ENCODE measurements at places on chromosomes 5 and 9.
A peak's percentile ranks its signal among the peaks of the same experiment; 100 is the strongest.

GRCh38 chr9:89631384-89631783, 26.6 kb downstream of the GADD45G start:
- DNase-seq = no peak

GRCh38 chr5:42767491-42768105, 11.0 kb downstream of the CCDC152 start:
- DNase-seq = peak; percentile 33

DNA sequence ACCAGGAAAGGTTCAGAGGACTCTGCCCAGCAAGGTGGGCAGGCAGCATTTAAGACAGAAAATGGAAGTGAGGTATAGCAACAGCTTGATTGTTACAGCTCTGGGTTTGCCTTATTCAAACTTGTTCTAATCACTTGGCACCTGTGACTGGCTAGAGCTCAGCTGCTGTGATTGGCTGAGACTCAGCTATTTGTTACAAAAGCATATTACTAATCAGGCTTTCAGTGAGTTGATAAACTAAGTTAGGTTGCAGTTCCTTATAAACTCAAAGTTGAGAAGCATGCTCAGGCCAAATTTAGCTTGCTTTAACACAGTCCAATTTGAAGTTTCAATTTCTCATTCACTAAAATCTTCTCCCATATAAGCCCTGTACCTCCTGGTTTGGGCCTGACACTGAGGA, 56.3 kb downstream of the GDA start:
- DNase-seq = peak; percentile 22

- DNase-seq = no peak
These were observed 52.3 kb downstream of the COL15A1 start for GRCh38 chr9:98995971-98996504.

GRCh38 chr5:157519579-157520253, 55.9 kb downstream of the ADAM19 start:
- DNase-seq = no peak

DNA sequence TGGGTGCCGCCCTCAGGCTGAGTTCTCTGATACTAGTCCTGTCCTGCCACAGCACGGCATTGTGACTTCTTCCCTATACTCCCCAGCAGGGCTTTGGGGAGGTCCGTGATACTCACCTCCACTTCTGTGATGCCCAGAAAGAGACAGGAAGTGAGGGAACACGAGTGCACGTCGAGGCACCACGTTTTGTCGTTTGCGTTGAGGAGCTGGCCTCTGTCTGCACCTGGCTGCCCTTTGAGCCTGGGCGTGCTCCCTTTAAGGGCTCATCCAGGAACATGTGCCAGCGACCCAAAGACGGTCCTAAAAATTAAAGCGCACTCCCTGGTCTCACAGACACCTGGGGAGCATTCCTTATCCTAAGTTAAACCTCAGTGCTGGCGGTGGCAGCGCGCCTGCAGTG, 8.7 kb upstream of the IRX4 start:
- no peak for DNase-seq

DNA sequence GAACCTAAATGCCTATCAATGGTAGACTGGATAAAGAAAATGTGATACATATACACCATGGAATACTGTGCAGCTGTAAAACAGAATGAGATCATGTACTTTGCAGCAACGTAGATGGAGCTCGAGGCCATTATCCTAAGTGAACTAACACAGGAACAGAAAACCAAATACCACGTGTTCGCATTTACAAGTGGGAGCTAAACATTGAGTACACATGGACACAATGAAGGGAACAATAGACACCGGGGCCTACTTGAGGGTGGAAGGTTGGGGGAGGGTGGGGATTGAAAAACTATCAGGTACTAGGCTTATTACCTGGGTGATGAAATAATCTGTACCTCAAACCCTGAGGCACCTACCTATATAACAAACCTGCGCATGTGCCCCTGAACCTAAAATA, 22.4 kb upstream of the DEPDC1B start:
- DNase-seq = no peak

GRCh38 chr5:80777347-80778287, 122.8 kb upstream of the DHFR start:
- DNase-seq = no peak

- DNase-seq = peak; percentile 30
These were observed 101.6 kb upstream of the SSBP2 start for GRCh38 chr5:81852291-81853029.

DNA sequence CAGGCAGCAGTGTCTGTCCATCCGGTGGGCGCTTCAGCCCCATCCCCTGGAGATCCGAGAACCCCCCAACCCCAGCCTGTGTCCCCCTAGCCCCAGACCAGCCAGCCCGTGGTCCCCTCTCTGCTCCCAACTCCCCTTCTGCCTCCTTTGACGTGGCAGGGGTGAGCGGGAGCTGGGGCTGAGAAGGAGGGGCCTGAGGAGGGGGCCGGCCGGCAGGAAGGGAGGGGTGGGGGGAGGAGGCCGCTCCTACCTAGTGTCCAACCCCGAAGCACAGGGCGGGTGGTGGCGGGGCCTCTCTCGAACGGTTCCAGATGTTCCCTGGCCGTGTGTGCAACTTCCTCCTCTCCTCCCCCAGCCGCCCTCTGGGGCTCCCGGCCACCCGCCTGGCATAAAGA, 31.0 kb downstream of the GOLGA2 start:
- peak; percentile 84 for DNase-seq

- no peak for DNase-seq
These were observed 1.6 kb downstream of the ANXA6 start for GRCh38 chr5:151155775-151156506.

DNA sequence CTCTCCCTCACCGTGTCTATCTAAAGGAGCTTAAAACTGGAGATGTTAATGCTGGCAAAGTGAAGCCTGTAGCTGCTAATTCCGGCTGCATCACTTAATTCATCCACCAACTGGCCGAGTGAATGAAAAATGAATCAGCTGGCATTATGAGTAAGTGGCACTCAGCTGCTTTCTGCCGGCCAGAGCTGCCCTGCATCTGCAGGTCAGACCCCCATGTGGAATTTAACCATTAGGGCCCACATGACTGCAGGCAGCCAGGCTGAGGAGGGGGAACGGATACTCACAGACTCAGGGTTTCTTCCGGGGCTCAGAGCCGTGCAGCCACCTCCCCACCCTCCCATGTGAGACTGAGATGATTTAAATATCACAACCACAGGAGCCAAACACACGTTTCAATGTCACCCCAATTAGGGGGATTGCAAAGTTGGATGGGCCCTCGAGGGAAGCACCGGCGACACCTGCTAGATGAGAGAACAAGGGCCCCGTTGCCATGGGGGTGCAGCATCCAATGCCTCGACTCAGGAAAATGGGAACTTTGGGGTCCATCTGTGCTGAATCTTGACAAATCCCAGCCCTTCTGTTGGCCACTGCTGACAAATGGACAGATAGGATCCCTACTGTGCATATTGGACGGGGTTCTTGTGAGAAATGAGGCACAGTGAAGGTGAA, 115.6 kb upstream of the ALDH1B1 start:
- DNase-seq = no peak

DNA sequence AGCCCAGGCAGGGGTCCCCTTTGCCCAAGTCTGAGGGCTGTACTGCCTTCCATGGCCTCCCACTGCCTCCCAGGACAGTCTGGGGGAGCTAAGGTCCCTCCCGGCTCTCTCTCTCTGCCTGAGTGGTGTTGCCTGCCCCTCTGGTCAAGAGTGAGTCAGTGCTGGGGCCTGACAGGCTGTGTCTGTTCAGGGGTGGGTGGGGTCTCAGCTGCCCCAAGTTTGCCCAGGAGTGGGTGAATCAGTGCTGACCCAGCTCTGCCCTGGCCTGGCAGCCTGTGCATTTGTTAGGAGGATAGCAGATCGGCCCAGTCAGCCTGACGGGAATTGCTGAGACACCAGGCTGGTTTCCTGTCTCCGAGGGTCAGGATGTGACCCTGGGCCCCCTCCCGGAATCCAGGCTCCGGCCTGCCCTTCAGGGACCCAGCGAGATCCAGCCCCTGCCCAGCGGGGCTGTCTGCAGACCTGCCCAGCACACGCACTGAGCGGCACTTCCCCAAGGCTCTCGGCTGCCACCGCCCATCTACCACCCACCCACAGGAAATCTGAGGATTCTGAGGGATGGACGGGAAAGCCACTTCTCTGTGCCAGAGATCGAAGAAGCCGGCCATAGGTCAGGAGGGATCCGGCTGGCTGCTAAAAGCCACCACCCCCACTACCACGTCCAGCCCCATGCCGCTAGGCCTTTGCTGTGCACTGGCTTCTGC, 15.9 kb downstream of the ENG start:
- DNase-seq = no peak

GRCh38 chr5:5492087-5492933, 69.8 kb downstream of the ICE1 start:
- peak; percentile 56 for DNase-seq

GRCh38 chr9:34484678-34485077, 26.1 kb downstream of the DNAI1 start:
- DNase-seq = no peak

- no peak for DNase-seq
These were observed 12.1 kb downstream of the PDCL start for GRCh38 chr9:122816163-122816867.

GRCh38 chr9:86047361-86047760, 52.0 kb downstream of the GOLM1 start:
- DNase-seq = no peak

GRCh38 chr9:115747731-115748130, 405.9 kb upstream of the PAPPA start:
- no peak for DNase-seq

DNA sequence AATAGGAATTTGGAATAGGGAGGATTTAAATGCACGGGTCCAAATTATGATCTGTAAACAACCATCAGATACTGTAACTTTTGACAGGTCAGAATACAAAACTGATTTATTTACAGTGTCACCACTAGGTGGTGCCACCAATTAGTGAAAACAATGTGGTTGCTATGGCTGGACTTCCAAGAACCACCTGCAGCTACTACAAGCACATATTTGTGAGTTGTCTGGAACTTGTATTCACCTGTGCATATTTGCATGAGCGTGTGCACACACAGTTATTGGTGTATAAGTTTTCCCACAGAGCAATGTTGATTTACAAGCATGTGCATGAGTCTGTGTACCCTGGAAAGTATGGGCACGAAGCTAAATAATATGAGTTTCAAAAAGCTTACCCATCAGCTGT, 3.0 kb upstream of the HRCT1 start:
- peak; percentile 40 for DNase-seq

DNA sequence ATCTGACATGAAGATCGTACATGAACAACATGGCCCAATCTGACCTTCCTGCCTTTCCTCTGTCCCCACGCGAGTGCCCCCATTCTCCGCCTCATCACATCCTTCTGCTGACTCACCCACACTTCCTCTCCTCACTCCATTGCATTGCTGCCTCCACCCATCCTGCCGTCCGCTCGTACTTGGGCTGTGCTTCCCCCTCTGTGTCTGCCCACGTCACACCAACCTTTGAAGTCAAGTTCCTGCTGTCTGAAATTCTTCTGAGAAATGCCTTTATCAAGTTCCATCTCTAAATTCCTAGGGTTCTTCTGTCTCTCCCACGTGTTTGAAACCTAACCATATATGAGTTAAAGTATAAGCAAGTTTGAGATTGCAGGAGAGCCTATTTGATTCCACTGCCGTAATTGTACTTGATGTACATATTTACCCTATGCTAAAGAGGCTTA, 18.0 kb upstream of the STARD4 start:
- DNase-seq = peak; percentile 89

DNA sequence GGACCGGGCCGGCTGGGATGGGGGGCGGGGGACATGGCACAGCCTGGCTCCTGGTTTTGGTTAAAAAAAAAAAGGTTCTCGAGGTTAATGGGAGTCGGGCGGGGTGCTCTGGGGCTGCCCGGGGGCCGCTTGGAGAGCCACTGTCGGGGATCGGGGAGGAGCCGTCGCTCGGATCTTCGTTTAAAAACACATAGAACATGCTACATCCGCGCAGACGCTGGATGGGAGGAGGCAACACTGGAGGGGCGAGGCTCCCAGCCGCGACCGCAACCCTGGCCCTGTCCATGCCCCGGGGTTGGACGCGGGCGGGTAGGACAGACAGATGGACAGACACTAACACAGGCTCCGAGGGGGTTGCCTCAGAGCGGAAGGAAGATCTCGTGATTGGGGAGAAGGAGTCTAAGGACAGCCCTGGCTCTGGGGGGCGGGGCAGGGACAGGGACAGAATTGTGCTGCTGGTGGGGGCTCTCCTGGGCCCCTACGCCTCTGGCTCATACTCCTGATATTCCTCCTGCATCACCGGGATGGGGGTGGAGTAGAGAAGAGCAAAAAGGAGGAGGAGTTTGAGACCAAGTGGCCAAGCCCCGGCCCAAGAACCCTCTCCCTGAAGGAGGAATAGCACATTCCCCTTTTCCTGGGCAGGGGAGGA, 9.9 kb downstream of the SNCB start:
- DNase-seq = peak; percentile 37

- DNase-seq = no peak
These were observed 272.2 kb downstream of the FSTL4 start for GRCh38 chr5:133340002-133340755.

DNA sequence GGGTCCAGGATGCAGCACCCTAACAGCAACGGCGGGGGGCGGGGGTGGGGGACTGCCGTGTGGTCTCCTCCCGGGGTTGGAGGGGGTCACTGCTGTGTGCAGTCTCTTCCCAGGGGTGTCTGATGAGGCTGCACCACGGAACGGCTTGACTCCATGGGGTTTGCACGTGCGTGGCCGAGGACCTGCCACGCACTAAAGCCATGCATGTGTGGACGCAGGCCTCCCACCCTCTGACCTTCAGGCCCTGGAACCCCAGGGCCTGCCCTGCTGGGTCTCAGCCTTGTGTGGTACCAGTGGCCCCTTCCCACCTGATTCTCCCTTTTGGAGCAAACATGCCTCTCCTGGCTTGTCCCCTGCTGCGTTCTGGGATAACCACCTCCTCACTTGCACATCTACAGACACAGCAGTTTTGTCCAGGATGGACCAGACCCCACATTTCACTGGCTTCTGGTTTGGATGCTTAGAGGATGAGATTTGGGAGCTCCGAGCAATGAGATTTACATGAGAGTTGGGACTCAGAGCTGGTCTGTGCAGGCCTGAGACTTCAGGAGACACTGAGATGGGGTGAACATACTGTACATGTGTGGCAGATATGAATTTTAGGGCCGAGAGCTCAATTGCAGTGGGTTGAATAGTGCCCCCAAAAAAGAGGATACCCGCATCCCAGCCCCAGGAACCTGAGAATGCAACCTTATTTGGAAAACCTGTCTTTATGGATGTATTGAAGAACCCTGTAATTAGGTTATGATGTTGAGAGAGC, 45.8 kb downstream of the SLC12A7 start:
- DNase-seq = no peak

- DNase-seq = no peak
These were observed 80.0 kb upstream of the OTULINL start for GRCh38 chr5:14501353-14502293.

- peak; percentile 33 for DNase-seq
These were observed 101.0 kb downstream of the TMEM232 start for GRCh38 chr5:110625376-110625999.

Data from MV-4-11 (cell line).